ENCODE measurements at places on chromosomes 16 and 17. TPM values are rescaled to one million over a fixed set of nuclear protein-coding genes. Genes with fewer than 3 reads are reported as not detected.

KLHL10 gene
- 2.3 TPM for total RNA-seq

PRSS27 gene
- not detected for total RNA-seq

SEPTIN1 gene
- not detected for total RNA-seq

SMG6 gene
- 63.1 TPM for total RNA-seq

NAGS gene
- total RNA-seq, result 1.8 TPM

NOG gene
- total RNA-seq, result 6.7 TPM

SLC52A1 gene
- not detected for total RNA-seq

C1QBP gene
- total RNA-seq, result 131 TPM
